Esophagus (tissue), 2 donors: ENCODE measurements at places on chromosomes 7 and 10. TPM values are rescaled to one million over a fixed set of nuclear protein-coding genes. Genes with fewer than 3 reads are reported as not detected.

The PTPRZ1 gene
- polyA plus RNA-seq, result 9.3 TPM

The THSD7A gene
- polyA plus RNA-seq, result 0.18 TPM

The FXYD4 gene
- polyA plus RNA-seq, result not detected

The LIPJ gene
- polyA plus RNA-seq, result not detected

The PIK3CG gene
- 0.09 TPM for polyA plus RNA-seq

The ADAM8 gene
- 2.6 TPM for polyA plus RNA-seq
